GM12892 (cell line): ENCODE measurements at places on chromosomes 16 and 17.

- DNase-seq: peak; percentile 79
These were observed at the start of gene STAT5A for GRCh38 chr17:42287977-42288802. Gene STAT5A (plus strand): TSS chr17:42288498. CDS start chr17:42289412, 914 bp downstream.

- DNase-seq: no peak
These were observed 177.0 kb downstream of the IRF8 start for GRCh38 chr16:86075839-86076440.

DNA sequence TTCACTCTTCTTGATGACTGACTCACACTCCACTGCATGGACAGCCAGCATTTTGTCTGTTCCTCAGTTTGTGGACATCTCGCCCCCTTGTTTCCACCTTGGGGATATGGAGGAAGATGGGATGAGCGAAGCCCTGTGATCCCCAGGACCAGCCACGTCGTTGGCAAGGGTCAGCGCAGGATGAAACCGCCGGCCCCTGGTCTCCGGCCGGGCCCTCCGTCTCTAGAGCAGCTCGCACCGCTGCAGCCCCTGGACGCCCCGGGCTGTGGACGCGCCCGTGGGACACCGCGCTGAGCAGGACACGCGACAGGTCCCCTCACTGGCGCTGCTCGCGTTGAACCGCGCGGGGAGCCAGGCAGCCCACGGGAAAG is 604 bp upstream of the ZC3H18 start:
- no peak for DNase-seq

GRCh38 chr17:20103454-20104446 is 94.6 kb downstream of the SPECC1 start:
- DNase-seq: no peak

DNA sequence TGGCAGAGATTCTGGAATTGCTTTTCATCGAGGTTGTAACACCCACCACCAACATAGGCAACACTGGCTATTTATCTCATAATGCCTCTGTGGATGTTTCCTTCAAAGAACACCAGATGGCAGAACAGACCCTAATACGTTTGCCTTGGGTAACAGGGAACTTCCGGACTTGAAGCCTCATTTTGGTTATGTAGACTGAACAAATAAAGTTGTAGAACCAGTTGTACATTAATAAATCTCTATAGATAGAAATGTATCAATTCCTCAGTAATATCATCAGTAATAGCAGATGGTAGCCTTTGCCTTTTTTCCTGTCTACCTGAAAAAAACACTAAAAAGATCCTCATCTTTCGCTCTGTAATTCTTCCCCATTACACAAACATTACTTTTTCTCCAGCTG is 25.9 kb upstream of the APOH start:
- DNase-seq: no peak

- no peak for DNase-seq
These were observed 28.7 kb downstream of the CDK5RAP3 start for GRCh38 chr17:47999582-47999981.

DNA sequence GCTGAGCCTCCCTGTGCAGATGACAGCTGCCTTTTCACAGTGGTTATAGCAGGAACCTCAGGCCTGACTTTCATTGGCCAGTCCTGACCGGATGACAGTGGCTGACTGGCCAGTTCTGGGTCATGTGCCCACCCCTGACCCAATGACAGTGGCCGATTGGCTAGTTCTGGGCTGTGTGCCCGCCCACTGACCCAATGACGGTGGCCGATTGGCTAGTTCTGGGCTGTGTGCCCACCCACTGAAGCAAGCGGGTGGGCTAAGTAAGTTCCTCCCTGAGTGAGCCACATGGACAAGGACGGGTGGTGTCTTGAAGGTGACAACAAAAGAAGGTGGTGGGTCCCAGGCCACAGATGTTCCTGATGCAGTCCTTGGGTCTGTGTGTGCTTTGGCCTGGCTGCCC is 9.5 kb downstream of the DEF8 start:
- no peak for DNase-seq

DNA sequence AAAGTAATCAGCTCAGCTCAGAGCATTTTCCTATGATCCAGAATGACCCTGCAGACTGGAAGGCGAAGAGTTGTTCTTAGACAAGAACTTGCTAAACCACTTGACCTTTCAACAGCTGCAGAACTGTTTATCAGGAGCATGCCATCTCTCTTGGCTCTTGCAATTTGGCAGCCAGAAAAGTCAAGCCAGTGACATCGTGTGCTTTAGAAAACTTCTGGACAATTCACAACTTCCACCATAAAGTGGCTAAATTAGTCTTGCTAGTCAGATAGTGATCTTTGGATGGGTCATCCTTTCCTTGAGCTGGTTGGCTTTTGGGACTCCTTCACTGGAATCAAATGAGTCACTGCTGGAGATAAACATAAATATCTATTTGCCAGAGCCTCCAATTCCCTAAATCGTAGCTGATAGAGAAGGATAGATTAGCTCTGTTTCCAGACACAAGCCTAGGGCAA is 146.5 kb downstream of the MAP2K6 start:
- DNase-seq: no peak
